ENCODE measurements at places on chromosomes 11 and 22.

DNA sequence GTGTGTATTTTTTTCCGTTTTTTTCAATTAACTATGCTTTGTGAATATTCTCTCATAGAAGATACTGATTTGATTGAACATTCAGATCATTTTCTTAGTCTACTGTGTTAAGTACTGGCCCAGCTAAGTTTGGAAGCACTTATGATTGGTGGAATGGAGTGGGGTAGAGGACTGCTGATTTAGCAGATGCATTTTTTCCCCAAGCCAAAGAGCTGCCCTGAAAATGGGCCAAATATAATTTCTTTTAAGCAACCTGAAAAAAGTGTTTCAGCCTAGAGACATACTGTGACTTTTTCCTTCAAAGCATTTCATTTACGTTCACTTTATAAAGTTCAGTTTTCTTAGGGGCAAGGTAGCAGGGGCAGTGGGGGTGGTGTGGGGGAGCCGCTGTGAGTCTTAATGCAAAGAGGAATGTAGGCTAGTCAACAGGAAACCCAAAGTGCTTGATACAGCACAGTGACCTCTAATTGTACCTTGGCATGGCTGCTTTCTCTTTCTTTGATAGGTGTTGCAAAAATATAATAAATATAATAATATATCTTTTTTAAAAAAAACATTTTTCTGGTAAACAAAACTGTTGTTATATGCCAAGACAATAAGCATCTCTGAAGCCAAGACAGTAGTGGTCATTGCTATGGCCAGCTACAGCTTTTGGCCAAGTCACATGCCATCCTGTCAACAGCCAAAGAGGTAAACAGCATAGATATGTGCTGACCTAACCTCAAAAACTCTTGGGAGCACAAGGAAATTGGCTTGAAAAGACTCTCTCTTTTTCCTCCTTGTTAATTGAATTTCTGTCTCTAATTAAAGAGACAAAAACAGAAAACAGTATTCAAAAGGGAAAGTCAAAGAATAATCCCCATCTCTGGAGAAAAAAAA, 58.8 kb downstream of the LIF start:
- no peak for DNase-seq

- no peak for DNase-seq
Measured at GRCh38 chr11:92707173-92707619, 262.3 kb upstream of the MTNR1B start.

GRCh38 chr11:102724904-102725500, at the start of gene MMP8:
TSS of gene MMP8 (minus strand) at chr11:102724954. CDS start at chr11:102724855, 99 bp downstream.
- no peak for DNase-seq

- no peak for DNase-seq
Measured at GRCh38 chr11:61174949-61175348, 13.7 kb upstream of the VPS37C start.

DNA sequence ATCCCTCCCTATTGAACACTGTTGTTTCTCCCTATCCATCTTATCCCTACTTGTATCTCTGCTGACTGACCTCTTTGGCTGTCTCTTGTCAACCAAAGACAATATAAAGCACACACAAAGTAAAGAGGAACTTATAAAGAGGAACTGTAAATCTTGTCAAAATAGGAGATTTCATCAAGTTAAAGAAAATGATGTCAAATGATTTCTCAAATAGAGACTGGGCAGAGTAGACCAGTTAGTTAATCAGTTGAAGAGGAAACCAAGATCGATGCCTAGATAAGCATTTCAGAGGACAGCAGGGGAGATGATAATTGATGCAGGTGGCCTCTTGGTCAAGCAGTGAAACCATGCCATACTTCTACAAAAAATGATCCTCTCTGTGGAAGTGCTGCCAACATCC, 22.7 kb downstream of the KCNQ1OT1 start:
- no peak for DNase-seq

DNA sequence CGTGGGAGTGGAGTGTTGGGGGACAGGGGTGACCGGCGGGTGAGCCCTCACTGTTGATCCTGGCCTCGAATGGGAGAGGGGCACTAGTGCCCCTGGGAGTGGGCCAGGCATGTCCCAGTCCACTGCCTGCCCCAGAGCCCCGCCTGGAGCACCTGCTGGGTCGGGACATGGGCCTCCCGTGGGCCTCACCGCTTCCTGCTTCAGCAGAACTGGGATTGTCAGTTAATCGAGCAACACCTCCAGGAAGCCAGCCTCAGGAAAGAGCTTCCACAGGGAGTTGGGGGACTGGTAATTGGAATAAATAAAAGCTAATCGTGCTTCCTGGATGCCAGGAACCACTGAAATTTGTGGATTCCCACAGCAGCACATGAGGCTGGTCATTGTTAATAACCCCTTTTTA, 43.8 kb downstream of the PARVB start:
- no peak for DNase-seq

- no peak for DNase-seq
Measured at GRCh38 chr22:37363261-37363992, 63.9 kb downstream of the ELFN2 start.

- no peak for DNase-seq
Measured at GRCh38 chr11:86877503-86877902, 77.2 kb downstream of the PRSS23 start.

- no peak for DNase-seq
Measured at GRCh38 chr22:18154821-18155390, 4.9 kb downstream of the USP18 start.

- DNase-seq: no peak
Measured at GRCh38 chr22:30780026-30780425, 85.4 kb downstream of the OSBP2 start.

DNA sequence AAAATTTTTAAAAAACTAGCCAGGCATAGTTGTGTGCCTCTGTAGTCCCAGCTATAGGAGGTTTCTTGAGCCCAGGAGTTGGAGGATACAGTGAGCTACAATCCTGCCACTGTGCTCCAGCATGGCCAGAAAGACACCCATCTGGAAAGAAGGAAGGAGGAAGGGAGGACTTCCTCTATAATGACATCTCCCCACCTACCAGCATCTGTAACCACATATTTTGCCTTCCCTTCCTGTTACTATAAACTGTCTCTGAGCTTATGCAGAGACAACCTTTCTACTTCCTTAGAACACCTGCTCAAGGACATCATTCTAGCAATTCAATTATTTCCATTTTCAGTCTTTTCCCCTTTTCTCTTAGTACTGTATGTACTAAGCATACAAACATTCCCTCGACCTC, 2.2 kb upstream of the NUP160 start:
- no peak for DNase-seq

DNA sequence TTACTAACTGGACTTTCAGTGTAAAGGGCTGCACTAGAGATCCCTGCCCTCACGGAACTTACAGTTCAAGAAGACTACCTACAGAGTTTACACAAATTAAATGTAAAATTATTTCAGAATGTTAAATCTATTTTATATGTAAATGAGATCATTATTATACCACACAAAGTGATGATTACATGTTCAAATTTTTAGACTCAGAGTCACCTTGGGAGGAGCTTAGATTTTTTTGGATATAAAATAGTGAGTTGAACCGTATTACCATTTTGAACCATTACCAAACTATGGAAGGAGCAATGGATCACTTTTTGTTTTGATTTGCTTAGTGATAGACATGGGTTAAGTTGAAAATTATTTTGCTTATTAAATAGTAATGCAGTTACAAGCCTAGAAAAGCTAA, 1.6 kb downstream of the IPO7 start:
- no peak for DNase-seq

DNA sequence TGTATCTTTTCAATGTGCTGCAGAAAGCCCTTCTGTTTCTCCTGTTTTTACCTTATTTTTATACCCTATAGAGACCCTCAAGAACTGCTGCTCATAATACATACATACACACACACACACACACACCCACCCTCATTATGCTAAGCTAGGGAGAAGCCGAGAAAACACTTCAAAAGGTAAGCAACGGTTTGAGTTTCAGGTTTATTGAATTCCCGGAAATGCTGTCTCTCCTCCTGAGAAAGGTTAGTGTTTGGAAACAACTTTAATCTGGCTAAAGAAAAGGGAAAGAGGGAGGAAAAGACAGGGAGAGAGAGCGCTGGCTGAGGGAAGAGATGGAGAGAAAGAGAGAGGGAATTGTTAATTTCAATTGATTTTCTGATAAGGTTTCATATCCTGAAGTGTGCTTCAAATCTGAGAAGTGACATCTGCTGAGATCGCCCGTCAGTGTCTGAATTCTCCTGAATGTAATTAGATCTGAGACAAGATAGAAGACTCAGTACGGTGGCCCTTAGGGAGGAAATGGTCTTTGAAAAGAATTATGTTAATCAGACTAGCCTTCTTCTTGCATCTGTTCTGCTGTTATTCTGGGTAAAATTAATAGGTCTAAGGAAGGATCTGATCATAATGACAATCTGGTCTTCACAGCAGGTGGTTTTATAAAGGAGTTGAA, 169.1 kb downstream of the NXPE2 start:
- no peak for DNase-seq

GRCh38 chr22:43505423-43505822, 93.6 kb downstream of the MPPED1 start:
- DNase-seq: no peak

- no peak for DNase-seq
Measured at GRCh38 chr11:34940026-34940677, 23.7 kb downstream of the PDHX start.

DNA sequence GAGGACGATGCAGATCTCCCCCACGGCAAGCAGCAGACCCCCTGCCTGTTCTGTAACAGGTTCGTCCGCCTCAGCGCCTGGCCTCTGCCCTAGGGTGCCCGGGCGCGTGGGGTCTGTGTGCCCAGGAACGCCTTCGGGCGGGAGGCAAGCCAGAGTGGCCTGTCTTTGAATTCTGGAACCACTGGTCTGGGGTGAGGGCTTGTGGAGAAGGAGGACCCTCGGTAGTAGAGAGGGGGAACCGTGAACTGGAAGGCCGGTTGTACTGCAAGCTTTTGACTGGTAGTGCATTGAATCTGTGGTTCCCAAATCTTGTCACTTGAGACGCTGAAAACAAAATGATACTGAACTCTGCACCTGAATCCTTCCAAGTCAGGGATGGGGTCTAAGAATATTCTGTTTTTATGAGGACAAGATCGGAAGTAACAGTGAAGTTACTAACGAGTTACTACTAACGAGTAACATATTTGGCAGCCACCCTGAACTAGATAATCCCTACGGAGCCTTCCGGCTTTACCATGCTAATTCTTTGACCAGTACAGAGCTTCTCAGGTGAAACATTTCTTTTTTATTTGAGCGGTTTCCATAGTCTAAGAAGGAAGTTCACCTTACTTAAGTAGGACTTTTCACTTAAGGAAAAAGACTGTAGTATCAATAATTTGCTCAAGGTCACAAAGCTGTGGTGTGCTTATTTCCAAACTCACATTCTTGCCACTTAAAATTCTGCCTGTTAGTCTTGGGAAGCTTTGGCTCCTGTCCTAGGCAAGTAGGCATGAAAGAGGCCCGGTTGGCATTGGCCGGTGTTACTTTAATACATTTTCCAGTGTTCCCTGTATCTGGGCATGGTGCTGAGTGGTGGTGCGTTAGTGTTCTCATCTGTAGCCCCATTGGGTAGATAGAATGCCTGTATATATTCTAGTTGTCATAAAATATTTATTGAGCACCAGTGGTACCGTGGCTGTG, 860 bp downstream of the PRMT3 start:
- no peak for DNase-seq

DNA sequence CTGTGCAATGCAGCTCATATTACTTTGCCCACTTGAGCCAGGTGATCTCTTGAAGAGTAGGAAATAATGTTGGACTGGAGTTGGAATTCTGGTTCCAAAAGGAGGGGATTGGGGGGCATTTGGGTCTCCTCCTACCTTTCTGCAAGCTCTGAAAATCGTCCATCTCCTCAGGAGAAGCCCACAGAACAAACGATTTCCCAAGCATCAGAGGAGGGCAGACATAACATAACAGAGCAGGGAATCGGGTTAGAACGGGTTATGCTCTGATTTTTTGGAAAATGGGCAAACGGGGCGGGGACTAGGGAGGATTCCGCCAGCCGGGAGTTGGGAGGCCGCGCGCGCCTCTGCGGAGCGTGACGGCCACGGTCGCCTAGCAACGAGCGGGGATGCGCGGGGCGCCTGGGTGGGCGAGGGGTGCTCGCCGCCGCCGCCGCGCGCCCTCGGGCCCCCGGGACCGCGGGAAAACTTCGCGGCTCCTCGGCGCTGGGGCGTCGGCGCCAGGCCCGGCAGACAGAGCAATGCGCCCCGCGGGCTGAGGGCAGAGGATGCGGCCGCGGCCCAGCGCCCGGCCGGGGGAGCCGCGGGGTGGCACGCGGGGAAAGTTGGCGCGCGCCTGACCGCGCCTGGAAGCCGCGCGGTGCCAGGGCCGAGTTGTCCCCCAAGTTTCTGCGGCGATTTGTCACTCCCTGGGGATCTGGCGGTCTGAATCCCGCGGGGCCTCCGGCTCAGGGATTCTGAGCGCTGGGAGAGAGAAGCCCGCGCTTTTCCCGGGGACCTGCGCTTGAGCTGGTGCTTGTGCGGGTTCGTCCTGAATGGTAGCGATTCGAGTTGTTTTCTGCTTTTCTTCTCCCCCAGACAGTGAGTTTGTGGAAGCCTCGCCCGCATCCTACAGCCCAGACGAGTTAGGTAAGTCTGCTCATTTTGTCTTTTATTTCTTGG, 27.8 kb upstream of the AMOTL1 start:
- DNase-seq: no peak

DNA sequence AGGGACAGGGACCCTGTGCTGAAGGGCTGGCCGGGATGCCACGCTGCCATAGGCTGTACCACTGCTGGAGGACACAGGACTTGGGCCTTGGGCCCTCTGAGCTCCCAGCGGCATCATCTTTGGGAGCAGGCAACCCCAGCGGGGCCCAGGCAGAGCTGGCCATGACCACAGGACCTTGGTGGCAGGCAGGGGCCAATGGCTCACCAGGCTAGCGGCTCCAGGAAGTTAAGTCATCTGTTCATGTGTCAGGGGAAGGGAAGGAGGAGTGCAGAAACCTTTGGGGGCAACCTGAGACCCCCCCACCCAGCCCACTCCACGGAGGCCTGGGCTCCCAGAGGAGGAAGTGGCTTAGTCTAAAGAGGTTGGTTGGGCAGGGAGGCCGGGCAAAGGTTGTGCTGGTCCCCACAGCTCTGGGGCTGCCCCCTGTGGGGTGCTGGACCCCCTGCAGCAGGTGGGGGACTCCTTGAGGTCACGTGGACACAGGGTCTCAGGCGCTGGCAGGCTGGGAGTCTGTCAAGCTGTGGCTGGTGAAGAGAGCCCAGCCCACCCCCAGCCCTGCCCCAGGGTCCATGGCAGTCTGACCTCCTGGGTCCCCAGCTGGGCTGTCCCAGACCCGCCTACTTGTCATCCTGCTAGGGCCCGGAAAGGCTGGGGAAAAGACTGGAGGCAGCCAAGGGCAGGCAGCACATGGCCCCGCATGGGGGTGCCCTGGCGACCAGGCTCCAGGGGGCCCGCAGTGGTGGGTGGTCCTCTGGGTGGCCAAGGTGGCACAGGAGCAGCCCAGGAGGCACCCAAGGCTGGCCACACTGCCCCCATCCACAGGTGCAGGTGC, 184.3 kb downstream of the IGLL1 start:
- DNase-seq: no peak

- no peak for DNase-seq
Measured at GRCh38 chr22:33747029-33747428, 173.2 kb downstream of the LARGE1 start.

- no peak for DNase-seq
Measured at GRCh38 chr11:19080579-19080993, 20.1 kb upstream of the MRGPRX2 start.

Measured in activated naive CD4-positive, alpha-beta T cell (primary cell).